NCI-H748 treated with DMSO at 0.1 percent for 48 hours (cell line): ENCODE measurements at places on chromosomes 3 and 15.

DNA sequence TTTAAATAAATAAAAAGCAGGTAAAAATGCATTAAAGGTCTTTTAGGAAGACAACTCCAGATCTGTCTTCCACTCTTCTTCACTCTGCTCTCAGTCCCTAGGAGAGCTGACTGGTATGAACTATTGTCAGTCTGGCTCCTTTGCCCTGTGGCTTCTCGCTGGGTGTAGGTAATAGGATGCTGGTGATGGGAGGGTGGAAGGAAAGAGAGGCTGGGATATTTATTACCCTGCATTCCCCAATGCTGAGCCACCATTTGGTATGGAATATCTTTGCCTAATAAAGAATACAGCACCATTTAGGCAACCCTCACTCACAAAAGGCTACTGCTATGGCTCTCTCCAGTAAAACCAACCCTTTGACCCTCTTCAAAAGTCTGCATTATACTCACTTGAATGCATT is 326.9 kb downstream of the CNTN3 start:
- DNase-seq: no peak

- DNase-seq: no peak
Observed at GRCh38 chr3:148002705-148003205, 593.6 kb downstream of the ZIC1 start.

GRCh38 chr15:66655997-66656396 is 46.0 kb upstream of the SMAD6 start:
- DNase-seq: no peak

GRCh38 chr3:170703121-170703588 is 117.3 kb upstream of the SLC7A14 start:
- DNase-seq: no peak

DNA sequence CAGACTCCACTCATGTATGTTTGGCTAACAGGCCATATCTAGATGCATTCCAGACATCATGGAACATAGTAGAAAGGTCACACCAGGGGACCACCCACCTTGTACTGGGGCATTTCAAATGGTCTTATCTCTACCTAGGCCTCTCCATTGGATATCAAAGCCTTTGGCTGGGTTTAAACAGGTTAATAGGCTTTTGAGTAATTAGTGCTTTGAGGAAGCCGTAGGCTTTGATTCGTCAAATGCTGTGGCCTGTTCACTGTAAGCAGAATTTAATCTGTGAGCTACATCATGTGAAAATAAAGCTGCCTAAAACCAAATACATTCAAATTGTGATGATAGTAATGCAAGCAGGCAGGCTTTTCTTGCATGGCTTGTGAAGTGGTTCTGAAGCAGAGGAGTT is 129.5 kb downstream of the ST8SIA2 start:
- no peak for DNase-seq

GRCh38 chr15:41258750-41259471 is 27.8 kb downstream of the CHP1 start:
- no peak for DNase-seq

DNA sequence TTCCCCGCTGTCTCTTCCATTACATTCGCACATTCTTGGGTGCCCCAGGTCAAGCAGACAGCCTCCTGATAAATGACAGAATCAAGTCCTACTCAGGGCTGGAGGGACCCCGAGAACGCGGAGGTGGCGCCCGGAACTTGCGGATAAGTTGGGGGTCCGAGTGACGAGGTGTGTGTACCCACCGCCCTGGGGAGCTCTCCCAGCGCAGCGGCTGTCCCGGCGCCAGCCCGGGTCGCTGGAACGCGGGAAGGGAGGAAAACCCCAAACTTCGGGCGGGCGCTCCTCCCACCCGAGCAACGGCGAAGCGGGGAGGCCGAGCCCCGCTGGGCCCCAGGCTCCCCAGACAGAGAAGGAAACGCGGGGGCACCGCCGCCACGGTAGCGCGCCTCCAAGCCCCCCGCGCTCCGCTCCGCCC is 550 bp downstream of the CLN6 start:
- no peak for DNase-seq

DNA sequence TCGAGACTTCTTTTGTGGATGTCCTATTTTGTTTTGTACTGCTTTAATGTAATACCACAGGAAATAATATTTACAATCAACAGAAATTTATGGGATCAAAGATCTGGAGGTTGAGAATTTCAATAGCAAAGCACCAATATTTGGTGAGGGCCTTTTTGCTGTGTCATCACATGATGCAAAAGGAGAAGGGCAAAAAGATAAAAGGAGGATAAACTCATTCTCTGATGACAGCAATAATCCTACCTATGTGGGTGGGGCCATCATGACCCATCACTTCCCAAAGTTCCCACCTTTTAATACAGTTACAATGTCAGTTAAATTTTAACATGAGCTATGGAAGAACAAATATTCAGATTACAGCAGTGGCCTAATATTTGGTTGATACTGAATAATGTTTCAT is 832.9 kb downstream of the OTOL1 start:
- no peak for DNase-seq
